ENCODE measurements at places on chromosomes 3 and 15. TPM values are rescaled to one million over a fixed set of nuclear protein-coding genes. Genes with fewer than 3 reads are reported as not detected.

Gene CAND2
- 1.7 TPM for total RNA-seq

Gene GHSR
- not detected for total RNA-seq

Gene ZNF860
- 0.16 TPM for total RNA-seq

Gene CRABP1
- not detected for total RNA-seq

Gene TMCO5A
- total RNA-seq = not detected

Gene GNAI2
- total RNA-seq = 420 TPM

Gene CFAP100
- total RNA-seq = not detected
